ENCODE measurements at places on chromosomes 3 and 15.

DNA sequence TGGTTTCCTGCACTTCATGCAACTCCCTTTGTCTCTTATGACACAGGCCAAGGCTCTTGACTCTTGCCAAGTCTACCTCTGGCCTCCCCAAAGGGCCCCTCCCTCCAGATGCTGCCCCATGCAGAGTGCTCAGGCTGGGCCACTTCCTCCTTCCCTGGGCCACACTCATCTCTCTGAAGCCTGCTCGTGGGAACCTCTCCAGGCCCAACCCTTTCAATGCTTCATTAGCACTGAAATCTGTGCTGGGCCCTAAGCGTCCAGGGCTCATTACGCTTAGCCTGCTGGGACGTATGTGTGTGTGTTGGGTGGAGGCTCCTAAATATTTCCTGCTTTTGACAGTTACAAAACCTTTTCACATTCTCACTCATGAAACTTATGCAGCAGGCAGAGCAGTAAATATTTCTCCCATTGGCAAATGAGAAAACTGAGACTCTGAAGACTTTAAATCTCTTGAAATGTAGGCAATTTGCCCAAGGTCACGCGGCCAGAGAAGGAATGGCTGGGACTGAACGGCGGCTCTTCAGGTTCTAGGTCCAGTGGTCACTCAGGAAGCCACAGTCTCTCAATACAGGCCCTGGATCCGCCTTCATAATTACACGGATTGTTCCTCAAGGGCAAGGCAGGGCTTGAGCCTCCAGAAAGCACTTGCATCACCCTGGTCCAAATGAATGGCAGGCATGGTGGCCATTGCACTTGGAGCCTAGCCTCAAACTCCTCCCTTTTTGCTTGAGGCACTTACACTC, 241.7 kb upstream of the HES1 start:
- DNase-seq = no peak

GRCh38 chr3:8519774-8520448, 18.3 kb downstream of the LMCD1 start:
- no peak for DNase-seq

DNA sequence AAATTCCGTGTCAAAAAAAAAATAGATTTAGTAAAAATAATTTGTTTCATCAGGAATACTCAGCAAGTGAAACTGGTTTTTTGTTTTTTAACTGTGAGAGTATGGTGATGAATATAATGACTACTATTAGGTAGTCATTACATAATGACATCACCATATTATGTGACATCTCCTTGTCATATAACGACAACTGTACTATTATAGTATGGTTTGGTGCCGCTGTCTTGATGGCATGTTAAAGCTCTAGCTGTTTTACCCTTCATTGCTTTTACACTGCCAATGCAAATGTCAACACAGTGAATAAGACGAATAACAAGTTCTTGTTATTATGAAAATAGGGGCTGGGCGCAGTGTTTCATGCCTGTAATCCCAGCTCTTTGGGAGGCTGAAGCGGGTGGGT, 45.6 kb upstream of the FAH start:
- DNase-seq = no peak

DNA sequence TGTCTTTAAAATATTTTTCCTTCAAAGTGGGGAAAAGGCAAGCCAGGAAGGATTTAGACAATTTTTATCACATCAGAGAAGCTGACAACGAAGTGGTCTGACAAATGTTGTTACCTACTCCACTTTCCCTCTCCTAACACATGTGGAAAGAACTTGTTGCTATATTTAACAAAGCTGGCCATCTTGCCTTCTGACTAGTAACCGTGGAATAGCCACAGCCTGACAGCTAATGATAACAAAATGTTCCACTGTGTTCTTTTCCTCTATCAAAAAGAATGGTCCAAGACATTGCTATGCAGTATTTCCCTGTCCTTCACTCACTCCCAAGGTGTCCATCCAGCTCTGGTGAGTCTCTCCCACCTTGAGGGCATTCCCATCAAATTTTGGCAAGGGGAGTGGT, 481.4 kb upstream of the THBS1 start:
- DNase-seq = no peak

- no peak for DNase-seq
These were observed 28.1 kb downstream of the PRR23E start for GRCh38 chr3:127221037-127221436.

GRCh38 chr3:143597774-143598652, 250.3 kb downstream of the SLC9A9 start:
- no peak for DNase-seq

GRCh38 chr3:168295027-168295426, 199.3 kb upstream of the GOLIM4 start:
- no peak for DNase-seq

- no peak for DNase-seq
These were observed 15.9 kb downstream of the SCG3 start for GRCh38 chr15:51697163-51697562.

- DNase-seq = no peak
These were observed 600.9 kb upstream of the ROBO2 start for GRCh38 chr3:76438971-76439370.

GRCh38 chr3:129440618-129441190, 680 bp downstream of the IFT122 start:
- no peak for DNase-seq

DNA sequence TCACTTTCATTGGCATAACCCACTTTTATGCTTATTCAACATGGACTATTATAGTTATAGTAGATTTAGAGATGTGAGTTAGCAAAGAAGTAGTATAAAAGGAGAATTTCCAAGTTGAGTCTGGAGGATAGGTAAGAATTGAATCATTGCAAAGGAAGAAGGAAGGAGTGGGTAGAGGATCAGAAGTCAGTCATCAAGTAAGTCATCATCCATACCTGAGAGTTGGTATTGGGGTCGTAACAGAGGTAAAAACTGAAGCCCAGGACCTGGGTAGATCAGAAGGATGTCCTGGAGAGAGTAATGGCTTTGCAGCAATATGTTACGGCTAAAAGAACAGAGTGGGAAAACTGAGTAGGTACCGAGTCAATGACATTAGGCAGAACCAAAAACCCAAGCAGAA, 265.7 kb downstream of the SUCLG2 start:
- no peak for DNase-seq

DNA sequence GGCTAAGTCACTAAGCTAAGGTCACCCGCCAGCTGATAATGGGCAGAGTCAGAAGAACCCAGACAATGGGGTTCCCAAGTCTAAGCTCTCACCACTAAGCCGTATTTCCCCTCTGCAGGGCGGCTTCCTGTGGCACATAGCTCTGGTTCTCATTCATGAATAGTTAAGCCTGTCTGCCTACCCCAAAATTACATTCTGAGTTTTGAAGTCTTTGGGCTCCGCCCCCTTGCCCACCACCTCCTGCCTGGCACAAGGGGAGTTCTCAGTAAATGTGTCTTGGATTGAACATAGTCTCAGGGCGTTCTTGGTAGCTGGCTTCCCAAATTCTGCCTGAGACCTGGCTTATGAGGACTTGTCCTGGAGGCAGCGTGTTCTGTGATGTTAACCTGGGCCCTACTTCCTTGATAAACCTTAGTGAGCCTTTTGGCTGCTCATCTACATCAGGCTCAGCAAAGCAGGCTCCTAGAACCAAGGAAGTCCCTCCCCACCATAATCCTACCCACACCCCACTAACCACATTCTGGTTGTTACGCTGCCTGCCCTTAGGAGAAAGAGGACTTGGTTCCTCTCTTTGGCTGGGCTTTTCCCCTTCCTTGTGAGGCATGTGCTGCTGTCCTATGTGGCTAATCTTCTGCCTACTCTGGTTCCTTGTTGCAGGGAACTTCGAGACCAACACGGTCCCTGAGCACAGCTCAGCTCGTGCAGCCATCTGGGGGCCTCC, 54.9 kb downstream of the STARD5 start:
- peak; percentile 32 for DNase-seq

DNA sequence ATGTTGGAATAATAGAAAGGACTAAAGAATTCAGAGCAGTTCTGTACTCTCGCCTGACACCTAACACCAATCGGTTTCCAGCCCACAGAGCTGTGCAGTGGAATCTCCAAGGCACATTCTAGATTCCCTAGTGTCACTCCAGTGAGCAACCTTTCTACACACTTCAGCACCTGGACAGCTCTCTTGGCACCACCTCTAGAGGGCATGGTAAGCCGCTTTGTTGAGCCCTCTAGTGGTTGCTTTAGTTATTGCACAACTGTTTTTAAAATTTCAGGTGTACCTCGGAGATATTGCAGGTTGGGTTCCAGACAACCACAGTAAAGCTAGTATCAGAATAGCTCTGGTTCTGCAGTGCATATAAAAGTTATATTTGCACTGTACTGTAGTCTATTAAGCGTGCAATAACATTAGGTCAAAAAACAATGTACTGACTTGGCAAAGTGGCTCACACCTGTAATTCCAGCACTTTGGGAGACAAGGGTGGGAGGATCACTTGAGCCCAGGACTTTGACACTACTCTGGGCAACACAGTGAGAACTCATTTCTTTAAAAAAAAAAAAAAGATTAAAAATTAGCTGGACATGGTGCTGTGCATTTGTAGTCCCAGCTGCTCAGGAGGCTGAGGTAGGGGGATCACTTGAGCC, 26.5 kb upstream of the ERC2 start:
- DNase-seq = peak; percentile 41

DNA sequence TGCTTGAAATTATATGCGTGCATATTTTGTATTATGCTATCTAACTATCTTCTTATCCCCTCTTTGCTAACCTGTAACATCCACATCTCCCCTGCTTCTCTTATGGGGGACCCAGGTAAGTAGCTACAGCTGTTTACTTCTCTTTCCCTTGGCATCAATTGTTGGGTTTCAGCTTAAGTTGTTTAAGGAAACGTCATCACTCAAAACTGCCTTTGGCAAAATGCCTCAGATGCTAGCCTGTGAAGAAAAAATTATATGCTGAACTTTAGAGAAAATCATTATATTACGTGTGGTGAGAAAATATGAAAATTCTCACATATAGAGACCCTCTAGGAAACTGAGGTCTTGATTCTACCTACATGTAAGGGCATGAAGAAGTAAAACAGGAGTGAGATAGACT, 447.0 kb upstream of the NECTIN3 start:
- DNase-seq = no peak

GRCh38 chr3:10384541-10385360, 63.8 kb upstream of the SEC13 start:
- DNase-seq = no peak

GRCh38 chr15:65841121-65841930, 28.0 kb upstream of the RAB11A start:
- DNase-seq = peak; percentile 60

- DNase-seq = peak; percentile 17
These were observed 6.9 kb downstream of the NEK11 start for GRCh38 chr3:131033480-131034080.

DNA sequence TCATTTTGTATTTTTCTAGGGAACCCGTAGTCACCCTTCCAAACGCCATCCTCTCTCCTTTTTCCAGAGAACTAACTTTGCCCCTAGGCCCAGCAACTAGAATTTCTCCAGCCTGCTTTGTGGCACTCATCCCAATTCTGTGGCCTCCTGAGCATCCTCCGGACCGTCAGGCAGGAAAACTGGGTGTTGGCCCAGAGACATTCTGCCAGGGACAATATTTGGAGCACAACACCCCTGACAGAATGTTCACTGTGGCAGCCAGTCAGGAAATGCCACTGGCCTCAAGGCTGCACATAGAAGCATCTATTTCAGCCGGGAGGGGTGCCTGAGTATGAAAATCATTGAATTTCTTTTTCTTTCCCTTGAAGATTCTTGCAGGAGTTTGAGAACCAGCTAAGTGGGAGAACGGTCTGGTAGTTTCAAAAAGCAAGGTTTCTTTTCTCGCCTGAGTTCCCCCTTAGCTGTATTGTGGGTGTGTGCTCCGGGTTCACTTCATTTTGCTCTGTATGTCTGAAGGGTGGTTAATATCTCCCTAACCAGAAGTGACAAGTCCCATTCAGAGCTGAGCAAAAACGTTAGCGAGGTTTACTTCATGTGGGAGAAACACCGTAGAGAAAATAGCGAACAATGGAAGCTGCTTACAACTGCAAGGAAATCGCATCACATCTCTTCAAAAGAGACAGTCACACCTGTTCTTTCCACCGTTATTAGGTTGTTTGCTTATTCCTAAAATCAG, 108.1 kb upstream of the TPM1 start:
- DNase-seq = no peak

DNA sequence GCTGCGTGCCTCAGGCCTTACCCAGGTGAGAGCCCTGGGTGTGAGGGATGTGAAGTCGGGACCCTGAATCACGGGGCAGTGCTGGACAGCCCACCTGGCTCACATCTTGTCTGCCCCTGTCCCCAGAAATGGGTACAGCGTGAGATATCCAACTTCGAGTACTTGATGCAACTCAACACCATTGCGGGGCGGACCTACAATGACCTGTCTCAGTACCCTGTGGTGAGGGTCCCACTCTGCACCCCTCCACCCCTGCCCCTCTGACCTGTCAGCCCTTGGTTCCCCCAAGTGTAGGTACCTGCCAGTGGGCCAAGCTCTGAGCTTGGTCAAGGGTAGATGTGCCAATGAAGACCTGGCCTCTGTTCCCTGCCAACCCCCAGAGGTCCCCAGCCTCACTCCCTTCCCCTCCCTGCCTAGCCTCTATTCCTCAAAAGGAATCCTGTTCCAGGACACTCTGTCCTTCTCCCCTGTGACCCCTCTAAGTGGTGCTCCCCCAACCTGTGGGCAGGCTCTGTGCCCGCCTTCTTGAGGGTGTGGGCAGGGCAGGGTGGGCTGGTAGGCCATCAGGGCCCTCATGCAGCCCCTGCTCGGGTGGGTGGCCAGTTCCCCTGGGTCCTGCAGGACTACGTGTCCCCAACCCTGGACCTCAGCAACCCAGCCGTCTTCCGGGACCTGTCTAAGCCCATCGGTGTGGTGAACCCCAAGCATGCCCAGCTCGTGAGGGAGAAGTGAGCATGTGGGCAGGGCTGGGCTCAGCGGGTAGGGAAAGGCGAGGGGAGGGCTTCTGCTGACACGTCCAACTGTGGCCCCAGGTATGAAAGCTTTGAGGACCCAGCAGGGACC, 25.1 kb downstream of the NBEAL2 start:
- no peak for DNase-seq

- DNase-seq = no peak
These were observed 38.6 kb upstream of the HACD2 start for GRCh38 chr3:123623346-123623880.

GRCh38 chr3:132090921-132091320, 56.1 kb upstream of the CPNE4 start:
- DNase-seq = no peak

- no peak for DNase-seq
These were observed 14.1 kb downstream of the RNF123 start for GRCh38 chr3:49703443-49703927.

DNA sequence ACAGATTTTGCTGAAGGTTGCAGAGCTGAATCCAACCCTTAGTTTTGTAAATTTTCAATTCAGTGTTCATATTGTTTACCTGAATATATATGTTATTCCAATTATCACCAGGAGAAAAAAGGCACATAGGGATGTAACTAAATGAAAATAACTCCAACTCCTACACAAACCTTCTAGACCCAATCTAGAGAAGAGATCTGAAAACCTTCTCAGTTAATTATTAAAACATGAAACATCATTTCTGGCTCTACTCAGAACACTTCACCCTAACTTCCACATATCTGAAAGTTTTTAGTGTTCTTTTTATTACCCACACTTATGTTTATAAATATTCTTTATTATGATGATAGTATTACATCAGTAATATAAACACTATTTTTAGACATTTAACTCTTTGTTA, 76.6 kb downstream of the LRRFIP2 start:
- no peak for DNase-seq
